ENCODE measurements at places on chromosomes 1 and 21.

GRCh38 chr1:155019377-155020245, 14.0 kb downstream of the DCST2 start:
- no peak for DNase-seq

DNA sequence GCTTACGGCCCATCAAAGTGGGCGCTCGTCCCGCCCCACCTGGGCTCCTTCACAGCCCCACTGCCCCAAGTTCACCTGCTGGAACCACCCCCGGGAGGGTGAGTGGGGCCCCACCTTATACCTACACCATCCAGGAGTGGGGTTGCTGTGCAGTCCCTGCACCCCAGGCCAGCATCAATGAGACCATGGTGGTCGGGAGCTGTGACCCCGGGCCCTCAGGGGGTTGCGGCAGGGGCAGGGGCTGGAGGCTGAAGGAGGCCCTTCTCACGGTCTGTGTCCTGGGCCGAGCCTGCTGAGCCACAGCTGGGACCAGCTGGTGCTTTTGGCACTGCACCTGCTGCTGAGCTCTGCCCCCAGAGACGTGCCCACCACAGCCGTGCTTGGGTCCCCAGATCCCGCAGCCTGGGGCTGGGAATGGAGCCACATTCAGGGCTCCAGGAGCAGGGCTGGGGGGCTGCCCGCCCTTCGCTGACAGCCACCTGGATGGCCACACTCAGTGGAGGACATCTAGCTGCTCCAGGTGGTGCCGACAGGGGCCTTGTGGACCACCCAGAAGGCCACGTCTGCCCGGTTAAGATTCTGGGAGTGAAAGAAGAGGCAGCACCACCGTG, 17.4 kb downstream of the ACTRT2 start:
- no peak for DNase-seq

GRCh38 chr21:28338701-28339305, 653.9 kb downstream of the LTN1 start:
- no peak for DNase-seq

- DNase-seq, result no peak
These were observed 135.7 kb upstream of the PROX1 start for GRCh38 chr1:213852107-213852506.

DNA sequence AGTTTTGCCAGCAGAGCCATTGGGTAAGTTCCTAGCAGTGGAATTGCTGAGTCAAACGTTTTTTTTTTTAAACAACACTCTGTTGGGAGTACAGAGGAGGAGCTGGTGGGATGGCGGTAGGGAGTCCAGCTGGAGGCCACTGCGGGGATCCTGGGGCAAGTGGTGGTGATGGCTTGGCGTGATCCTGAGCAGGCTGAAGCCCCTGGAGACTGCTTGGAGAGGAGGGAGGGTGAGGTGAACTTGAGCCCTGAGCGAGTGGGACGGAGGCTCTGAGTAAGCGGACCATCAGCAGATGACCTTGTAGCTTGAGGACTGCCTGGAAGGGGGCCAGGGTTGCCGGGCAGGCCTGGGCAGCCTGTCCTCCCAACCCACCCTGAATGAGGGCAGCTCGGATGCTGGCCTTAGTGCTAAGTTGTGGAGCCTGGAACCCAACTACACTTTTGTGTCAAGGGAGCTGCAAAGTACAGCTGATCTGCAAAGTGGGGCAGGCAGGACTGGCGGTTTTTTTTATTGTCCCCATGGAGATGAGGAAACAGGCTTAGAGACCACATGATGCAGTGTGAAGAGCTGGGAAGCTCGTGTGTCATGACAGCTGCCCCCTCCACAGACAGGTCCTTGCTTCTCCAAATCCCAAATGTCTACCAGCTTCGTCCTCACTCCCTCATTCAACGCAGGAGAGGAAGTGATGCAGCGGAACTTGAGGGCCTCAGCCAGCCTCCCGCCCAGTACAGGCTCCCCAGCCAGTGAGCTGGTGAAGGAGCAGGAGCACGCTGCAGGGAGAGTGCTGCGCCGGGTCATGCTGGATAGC, 20.2 kb downstream of the MRPL37 start:
- DNase-seq, result no peak
